ENCODE measurements at places on chromosomes 2 and 18.

- DNase-seq = no peak
Observed at GRCh38 chr2:158251356-158251755, 149.7 kb downstream of the UPP2 start.

- DNase-seq = no peak
Observed at GRCh38 chr2:6443061-6443823, 422.5 kb downstream of the CMPK2 start.

DNA sequence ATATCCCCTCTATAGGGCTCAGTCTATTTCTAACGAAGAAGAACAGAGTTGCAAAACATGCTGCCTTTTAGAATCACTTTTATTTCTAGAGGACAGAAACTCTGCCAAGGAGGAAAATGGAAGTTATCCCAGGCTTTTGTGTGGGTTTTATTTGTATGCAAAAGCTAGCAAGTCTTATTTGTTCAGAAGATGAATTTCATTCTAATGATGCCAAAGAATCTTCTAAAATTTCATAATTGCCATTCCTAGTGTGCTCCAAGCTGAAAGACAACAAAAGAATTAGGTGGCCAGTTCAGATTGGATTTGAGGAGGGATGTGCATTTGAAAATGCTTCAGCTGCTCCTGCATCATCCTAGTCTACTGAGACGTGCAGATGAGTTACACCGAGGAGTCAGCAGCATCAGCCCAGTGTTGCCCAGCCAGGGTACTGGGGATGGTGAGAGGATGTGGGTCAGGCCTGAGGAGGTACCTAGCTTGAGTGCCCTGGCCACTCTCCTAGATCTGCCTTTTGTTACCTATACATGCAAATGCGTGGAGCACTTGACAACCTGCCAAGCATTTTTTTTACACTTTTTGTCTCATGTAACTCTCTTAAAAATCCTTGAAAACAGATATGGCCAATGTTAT lies 80.1 kb downstream of the KCNS3 start:
- no peak for DNase-seq

- DNase-seq = no peak
Observed at GRCh38 chr2:150832686-150833085, 345.2 kb upstream of the RND3 start.

GRCh38 chr2:61590214-61590613 lies 52.1 kb upstream of the XPO1 start:
- DNase-seq = no peak

- DNase-seq = no peak
Observed at GRCh38 chr2:11177871-11178690, 22.8 kb downstream of the SLC66A3 start.

DNA sequence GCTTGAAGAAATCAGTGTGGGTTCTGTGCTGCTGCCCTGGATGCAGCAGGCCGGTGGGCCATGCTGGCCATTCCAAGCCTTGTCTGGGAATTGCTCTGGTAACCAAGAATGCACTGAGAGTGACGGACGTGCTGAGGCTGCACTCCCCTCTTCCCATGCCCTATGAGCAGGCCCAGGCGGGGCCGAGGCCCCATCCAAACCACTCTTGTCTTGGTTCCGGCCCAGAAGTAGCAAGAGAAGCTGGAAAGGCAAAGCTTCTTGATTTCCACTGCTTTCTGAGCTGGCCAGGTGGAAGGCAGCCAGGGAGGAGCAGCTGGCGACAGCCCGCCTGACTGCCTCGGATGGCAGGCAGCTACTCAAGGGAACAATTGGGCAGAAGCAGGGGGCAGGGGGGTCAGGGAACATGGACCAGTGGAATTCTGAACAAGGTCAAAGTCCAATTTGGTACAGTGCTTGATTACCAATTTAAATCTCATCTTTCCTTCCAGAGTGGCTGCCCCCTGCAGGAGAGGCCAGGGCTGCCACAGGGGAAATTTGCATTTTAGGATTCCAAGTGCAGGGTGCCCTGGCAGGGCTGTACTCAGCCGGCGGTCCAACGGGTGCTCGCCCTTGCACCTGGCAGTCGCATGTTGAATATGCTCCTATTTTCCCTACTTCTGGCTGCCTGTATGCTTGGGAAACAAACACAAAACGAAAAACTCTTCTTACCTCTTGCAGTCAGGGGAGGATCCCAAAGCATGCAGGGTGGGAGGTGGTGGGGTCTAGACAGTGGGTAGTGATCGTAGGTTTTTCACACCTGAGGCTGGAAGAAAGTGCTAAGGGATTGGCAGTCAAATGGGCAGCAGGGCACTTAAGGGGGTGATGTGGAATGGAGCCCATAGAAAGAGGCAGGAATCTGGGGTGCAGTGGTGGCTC lies 67.3 kb downstream of the LIPG start:
- no peak for DNase-seq

DNA sequence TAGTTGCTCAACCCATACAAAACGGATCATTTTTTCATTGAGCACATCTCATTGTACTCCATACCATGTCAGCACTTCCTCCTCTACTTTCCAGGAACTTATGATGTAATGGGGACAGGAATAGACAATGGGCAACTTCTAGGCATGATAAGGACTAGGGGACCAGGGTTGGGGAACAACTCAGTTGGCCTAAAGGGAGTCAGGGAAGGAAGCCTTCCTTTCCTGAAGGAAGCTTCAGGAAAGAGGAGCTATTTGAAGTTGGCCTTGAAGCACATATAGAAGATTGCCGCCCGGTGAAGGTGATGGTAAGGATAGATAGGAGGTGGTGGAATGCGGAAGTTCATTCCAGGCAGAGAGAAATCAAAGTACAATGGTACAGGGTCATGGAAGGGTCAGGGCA lies 283.9 kb downstream of the SLC8A1 start:
- no peak for DNase-seq

DNA sequence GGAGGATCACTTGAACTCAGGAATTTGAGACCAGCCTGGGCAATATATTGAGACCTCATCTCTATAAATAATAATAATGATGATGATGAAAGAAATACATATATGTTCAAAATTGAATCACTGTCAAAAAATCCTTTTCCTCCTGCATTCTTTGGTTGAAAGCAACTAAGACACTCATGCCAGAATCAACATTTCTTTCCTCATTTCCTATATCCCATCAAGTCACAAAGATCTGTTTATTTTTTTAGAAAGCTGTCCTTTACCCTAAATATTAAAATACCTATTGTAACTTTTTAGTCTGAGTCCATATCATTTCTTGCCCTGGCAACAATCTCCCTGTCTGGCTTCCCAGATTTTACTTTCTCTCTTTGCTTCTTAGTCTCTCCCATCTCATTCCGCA lies 31.8 kb upstream of the PPP4R3B start:
- no peak for DNase-seq

DNA sequence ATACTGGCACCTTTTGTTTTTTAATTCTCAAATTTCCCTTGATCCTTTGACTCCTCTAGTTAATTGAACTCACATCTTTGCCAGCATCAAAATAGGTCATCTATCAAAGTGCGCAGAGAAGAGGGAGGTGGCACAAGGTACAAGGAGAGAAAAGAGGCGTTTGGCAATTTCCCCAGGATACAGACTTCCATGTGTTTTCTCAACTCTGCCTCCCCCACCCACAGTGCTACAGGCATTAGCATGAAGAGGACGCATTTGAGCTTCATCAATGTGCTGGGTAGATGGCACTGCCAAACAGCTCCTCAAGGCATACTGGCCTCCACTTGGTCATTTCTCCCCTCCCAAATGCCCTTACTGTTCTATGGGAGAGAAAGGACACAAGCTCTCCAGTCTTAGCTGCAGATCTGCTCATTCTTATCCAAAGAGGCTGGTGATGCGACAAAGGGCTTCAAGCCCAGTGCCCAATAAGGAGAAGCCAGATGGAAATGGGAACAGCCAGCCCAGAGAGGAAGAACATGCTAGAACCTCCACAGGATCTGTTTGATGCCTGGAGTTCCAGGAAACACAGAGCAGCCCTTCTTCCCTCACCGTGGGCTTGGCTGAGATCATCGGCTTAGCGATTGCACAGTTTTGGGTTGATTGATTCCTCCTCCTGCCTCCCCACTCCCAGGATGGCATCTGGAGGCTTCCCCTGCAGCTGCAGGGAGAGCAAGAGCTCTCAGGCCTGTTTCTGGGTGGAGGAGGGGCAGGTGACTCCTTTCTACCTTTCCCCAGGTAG lies 144.7 kb upstream of the SMAD2 start:
- DNase-seq = no peak

- no peak for DNase-seq
Observed at GRCh38 chr18:34709104-34709503, 994 bp upstream of the DTNA start.

DNA sequence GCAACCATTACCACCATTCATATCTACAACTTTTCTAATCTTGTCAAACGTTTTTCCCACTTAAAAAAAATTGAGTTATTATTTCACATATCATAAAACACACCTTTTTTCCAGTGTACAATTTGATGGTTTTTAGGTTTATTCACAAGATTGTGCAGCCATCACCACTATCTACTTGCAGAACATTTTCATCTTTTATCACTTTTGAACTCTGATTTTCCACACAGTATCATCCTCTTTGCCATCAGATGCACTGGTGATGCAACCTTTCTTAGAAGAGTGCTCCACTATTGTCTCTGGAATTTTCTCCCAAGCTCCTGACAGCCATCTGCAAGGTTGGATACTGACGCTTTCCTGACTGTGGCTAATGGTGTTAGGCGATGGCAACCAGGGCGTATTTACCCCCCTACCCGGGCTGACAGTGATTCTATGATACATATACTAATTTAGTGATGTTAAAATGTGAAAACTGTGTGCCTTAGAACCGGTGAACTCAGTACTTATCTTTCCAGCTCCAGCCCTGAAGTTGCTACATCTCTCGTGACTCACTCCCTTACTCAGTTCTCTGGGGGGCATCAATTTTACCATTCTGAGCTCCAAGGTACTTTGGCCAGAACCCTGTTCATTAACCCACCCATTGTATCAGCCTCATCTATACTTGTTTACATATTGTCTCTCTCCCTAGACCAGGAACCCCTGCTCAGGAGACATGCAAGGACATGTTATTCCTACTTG lies 105.4 kb upstream of the SPRED2 start:
- DNase-seq = no peak

- DNase-seq = no peak
Observed at GRCh38 chr2:128375454-128375853, 56.8 kb upstream of the HS6ST1 start.

GRCh38 chr2:179974761-179975160 lies 32.3 kb downstream of the CWC22 start:
- DNase-seq = no peak

DNA sequence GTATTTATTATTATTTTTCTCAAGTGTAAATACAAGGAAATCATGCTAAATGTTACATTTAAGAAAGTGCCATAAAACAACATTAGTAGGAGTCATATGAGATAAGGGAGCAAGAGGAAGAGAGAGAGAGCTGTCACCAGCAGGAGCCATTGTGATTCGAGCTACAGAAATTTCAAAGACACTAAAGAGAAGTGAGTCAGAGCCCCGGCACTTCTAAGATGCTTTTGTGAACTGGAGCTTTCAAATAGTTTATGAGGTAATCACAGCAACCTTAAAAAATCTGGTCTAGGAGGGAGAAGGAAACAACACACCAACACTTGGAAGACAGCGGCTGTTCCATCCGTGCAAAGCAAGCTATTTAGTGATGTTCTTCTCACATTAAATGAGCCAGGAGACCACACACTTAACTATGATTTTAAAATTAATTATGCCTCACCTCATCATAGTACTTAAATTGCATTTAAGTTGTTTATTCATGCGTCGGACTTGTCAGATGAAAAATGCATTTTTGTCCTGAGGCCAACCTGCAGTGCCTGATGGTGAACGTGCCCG lies 382.7 kb upstream of the SALL3 start:
- no peak for DNase-seq

All from stimulated activated naive CD8-positive, alpha-beta T cell treated with anti-CD3 and anti-CD28 coated beads, Interleukin-15, amount 100 ng/mL, for 72 hours (primary cell).